Muscle of back (tissue), 13 donors: ENCODE measurements at places on chromosomes 6 and 20.

DNA sequence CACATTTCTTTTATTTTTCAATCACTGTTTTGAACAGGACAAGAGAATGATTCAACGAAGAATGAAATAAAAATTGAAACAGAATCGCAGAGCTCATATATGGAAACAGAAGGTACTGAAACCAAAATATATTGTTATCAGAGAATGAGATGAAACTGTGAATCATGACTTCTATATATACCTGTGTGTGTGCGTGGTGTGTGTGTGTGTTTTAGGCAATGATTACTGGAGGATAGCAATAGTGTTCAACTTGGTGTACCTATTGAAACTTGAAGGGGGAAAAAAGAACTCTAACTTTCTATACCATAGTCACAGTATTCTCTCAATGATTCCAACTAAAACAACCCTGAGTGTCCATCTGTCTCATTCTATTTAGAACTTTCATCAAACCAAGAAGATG lies 586.6 kb downstream of the KIF16B start:
- DNase-seq: no peak

DNA sequence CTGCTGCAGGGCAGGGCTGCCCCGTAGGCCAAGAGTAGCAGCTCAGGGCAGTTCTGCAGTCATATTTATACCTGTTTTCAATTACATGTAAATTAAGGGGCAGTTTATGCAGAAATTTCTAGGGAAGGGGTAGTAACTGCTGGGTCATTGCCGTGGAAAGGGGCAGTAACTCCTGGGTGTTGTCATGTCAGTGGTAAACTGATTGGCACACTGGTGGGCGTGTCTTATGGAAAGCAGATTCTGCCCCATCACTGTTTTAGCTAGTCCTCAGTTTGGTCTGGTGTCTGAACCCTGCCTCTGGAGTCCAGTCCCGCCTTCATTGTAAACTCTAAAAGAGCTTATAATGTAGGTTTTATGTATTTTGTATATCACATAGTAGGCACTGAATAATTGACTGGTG lies 22.1 kb downstream of the MAP3K4 start:
- no peak for DNase-seq

DNA sequence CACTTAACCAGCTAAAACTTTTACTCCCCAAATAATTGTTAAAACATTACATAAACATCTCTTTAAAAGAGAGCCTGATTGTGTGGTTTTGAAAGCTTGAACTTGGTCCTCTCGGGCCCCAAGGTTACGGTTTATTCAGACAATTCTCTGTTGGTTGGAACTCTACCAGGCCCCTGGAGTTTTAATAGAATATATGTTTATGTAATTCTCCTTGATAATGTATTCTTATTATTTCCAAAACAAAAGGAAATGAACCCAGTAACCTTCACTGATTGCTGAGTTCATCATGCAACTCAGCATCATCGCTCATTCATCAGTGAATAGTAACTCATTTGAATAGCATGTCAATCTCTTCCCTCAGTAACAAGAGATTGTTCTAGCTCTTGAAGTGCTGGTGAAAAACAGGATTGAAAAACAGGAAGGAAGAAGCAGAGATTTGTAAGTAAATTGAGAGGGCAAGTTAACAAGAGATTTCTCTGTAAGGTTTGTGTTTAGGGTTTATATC lies 464.5 kb upstream of the MARCKS start:
- no peak for DNase-seq

DNA sequence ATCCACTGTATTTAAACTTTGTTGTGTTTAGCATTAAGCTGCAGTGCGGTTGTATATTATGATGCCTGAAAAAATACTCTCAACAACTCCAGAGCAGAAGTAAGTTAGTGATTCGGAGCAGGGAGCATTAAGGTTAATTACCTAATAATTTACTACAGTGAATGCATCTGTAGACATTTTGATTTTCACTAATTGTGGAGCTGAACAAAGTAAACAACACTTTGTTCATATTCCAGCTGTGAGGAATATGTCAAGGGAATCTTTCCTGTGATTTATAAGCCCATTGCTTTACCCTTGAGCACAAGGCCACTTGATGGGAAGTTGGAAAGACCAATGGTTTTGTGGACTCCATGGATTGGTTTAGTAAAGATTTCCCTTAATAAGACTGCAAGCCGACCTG lies 77.1 kb downstream of the CBLN4 start:
- no peak for DNase-seq

- DNase-seq: peak; percentile 94
Observed at GRCh38 chr6:158060455-158061360, 79.0 kb downstream of the SYNJ2 start.

- DNase-seq: no peak
Observed at GRCh38 chr6:94511502-94512088, 1065.7 kb upstream of the MANEA start.

- DNase-seq: peak; percentile 87
Observed at GRCh38 chr6:111743862-111744692, 129.2 kb downstream of the FYN start.

- no peak for DNase-seq
Observed at GRCh38 chr6:123127807-123128206, 131.8 kb downstream of the CLVS2 start.

DNA sequence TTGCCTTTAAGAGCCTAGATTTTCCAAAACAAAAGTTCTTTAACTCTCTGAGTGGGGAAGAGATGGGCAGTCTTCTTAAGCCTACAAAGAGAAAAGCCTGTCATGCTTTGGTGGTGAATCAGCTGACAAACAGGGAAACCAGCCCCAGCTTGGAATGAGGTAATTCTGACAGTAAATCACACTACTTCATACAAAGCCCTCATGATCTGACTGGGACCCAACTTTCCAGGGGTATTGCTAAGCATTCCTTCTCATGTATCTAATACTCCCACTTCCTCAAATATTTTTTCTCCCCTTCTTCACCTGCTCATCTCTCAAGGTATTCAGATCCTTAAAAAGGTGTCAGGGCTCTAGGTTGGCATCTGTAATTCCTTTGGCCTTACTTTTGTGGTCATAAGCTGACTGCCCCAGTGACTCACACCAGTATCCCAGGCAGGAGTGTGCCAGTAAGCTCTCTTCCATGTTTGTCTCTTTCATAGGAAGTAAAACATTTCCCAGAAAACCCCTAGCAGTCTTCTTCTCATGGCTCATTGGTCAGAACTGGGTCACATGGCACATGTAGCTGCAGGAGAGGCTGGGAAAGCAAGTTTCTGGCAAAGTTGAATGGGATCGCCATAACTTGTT lies 15.0 kb upstream of the TBC1D22B start:
- DNase-seq: peak; percentile 67

DNA sequence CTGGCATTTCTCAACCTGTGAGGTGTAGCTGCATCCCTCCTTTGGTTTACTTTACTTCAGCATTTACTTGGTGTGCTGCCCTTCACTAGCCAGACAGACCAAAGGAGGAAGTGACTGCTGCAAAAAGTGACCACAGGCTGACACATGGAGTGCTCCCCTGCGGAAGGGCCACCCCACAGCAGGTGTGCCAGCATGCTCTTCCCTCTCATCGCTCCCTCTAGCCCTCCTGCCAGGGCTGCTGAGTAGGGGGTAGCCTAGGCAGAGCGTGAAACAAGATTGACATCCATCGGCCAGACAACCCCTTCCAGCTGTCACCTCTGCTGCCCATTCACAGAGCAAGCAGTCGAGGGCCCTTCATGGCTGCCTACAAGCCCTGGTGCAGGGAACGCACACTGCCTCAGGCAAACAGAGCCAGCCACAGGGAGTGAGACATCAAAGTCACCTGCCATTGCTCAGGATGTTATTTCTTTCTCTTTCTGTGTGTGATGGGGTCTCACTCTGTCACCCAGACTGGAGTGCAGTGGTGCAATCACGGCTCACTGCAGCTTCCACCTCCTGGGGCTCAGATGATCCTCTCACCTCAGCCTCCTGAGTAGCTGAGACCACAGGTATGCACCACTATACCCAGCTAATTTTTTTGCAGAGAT lies 102.0 kb upstream of the RPS6KA2 start:
- DNase-seq: no peak

DNA sequence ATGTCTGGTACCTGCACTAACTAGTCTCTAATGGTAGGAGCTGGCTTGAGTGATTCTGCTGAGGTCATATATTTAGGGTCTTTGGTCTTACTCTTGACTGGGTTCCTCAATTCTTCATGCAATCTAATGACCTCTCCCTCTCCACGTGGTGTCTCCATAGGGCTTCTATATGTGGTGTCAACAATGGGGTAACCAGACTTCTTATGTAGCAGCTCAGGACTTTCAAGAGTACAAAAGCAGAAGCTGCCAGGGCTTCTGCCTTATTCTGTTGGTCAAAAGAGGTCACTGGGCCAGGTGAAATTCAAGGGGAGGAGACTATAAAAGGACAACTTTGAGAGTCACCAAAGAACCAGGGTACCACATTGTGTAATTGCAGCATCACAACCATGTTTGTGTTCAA lies 54.3 kb downstream of the NUS1 start:
- DNase-seq: no peak

DNA sequence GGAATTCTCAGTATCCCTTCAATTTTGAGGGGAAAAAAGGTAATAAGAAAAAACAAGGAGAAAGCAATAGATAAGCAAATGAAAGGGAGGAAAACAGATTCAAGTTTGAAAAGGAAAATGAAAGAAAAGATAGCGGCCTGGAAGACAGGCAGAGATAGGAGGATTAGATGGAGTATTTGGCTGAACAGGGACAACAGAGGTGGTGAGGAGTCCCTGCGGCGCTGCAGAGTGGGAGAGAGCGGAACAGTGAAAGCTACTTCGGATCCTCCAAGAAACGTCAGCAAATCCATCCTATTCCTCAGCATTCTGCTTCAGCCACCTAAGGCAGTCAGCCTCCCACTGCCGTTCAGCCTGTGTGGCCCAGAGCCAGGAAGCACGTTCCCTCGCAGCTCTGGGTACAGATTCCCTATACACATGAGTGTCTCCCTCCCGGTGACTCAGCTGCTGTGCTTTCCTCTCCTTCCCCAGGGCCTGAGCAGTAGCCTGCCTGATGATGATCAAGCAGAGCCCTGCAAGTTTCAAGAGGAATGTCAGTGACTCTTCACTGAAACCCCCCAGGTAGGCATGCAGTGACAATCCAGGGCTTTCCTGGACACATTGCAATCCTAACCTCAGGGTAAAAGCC lies 43.4 kb upstream of the CDYL start:
- DNase-seq: peak; percentile 25

DNA sequence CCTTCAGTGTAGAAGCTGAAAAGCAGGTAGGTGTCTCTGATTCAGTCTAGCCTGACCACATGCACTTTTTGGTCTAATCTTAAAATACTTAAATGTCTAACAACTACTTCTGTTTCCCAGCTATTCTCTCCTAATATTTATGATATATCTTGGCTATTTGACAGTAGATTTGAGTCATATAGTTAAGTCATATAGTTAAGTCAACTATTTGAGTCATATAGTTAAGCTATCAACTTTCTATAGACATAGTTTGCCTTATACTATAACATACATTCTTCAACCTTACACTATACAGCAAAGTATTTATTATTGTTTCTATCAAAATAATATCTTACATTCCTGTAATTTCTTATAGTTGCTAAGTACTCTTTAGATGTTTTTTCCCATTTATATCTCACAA lies 110.9 kb downstream of the GMDS start:
- DNase-seq: no peak

DNA sequence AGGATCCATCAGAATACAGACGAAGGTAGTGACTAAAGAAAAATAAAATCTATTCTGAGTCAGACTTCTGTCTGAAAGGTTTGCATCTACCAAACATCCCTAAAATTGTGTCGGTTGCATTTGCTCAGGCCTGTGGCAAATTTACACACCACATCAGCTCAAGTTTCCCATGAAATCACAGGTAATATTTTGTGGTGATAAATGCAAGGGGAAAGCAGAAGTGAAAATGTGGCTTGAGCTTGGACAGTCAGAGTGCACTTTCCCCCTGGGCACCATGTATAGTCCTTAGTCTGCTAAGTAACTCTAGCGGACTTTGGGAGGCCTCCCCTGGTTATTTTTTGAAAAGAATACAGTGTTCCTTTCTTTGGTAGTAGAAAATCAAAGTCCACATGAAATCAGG lies 159.1 kb downstream of the PKHD1 start:
- DNase-seq: no peak

GRCh38 chr6:35370124-35370741 lies 27.9 kb downstream of the PPARD start:
- DNase-seq: peak; percentile 47

DNA sequence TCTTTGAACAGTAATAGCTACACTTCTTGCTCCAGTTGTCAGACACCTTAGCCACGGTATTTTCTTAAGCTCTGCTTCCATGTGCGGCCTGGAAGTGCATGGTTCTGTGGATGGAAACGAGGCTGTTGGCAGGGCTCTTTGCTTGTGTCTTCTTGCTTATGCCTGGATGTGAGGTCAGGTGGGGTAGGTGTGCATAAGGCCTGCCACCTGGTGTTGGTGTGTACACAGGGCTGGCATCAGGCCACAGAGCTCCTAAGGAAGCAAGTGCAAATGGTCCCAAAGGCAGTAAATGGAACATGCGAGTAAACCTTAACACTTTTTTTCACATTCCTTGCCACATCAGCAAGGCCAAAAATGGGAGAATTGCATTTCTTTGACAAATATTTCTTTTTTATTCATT lies 158.1 kb upstream of the GMDS start:
- DNase-seq: no peak

GRCh38 chr6:139877828-139878405 lies 503.5 kb upstream of the CITED2 start:
- no peak for DNase-seq

DNA sequence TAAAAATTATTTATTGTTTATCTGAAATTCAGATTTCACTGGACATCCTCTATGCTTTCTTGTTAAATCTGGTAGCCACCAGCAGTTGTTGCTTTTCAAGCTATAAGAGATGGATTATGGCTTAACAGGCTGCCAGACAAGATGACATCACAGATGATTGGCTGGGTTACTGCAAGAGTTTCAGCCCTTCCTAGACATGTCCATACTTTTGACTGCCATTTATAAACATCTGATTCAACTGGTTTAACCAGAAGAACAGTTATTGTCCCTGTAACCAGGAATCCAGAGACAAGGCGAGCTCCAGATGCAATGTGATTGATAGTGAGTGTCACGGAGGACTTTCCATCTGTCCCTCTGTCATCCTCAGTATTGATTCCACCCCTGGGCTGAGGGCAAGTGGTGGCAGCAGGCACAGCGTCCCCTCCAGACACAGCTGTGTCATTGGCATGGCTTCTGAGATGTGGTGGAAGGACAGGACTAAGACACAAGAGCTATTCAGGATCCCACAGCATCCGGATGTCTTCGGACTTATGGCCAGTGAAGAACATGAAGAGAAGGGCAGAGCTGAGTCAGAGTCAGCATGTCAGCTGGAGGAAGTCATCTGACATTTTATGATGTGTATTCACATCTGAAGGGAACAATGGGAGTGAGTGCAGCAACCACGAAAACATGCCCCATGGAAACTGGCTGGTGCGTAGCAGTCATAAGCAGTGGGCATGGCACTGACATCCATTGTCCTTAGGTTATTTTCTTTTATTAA lies 284.5 kb upstream of the CDYL start:
- no peak for DNase-seq
